ENCODE measurements at places on chromosomes 1 and 21.

DNA sequence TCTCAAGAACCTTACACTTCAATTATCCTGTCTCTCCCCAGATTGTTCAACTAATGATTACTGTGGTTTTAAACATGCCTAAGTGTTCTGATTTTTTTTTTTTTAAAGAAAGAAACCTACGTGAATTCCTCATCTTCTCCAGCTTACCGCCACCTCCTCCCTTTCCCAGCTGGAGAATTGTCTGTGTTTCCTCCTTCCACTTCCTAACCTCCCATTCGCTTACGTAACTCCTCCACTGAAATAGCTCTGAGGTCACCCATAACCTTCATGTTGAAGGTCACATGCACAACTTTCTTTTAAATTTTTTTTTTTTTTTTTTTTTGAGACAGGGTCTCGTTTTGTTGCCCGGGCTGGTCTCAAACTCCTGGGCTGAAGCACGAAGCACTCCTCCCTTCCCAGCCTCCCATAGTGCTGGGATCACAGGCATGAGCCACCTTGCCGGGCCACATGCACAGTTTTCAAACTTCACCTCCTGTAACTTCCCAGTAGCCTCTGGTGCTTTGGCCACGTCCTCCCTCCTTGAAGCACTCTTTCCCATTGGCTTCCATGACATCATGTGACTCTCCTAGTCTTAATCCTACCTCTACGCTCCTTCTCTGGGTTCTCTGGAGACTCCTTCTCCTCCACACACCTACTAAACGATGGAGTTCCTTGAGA lies 9.8 kb upstream of the CAPZB start:
- DNase-seq: no peak

DNA sequence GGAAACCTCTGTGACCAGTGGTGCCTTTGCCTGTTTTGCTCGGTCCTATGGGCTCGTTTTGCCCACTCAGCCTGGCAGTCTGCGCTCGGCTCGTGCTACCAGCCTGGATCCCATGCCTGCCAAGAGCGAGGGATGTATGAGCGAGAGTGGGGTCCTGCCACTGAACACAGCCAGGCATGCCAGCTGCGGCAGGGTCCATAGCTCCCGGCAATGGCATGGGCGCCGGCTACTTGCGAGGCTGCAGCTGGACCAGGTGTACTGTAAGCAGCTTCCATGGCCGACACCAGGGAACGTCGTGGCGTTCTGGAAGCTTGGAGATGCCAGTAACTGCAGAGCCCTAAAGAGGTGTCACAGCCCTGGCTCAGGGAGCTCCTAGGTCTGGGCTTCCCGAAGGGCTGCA lies 22.4 kb upstream of the TGFB2 start:
- no peak for DNase-seq

DNA sequence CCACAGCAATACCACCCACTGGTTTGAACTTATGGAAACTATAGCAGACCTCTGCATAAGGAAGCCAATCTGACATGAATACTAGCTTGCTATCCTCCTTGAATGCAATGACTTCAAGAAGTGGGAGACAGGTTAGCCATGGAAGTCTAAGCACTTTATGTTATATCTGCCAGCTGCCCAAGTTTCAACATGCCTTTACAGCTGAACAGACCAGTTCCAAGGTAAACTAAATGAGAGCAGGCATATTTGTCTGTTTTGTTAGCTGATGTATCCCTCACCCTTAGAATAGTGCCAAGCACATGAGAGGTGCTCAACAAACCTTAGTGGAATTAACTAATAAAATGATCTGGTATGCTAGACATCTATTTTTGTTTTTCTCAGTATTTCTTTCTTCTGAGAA lies 65.1 kb downstream of the ALG14 start:
- no peak for DNase-seq

GRCh38 chr1:3727042-3727824 lies 25.0 kb upstream of the CCDC27 start:
- peak; percentile 48 for DNase-seq

DNA sequence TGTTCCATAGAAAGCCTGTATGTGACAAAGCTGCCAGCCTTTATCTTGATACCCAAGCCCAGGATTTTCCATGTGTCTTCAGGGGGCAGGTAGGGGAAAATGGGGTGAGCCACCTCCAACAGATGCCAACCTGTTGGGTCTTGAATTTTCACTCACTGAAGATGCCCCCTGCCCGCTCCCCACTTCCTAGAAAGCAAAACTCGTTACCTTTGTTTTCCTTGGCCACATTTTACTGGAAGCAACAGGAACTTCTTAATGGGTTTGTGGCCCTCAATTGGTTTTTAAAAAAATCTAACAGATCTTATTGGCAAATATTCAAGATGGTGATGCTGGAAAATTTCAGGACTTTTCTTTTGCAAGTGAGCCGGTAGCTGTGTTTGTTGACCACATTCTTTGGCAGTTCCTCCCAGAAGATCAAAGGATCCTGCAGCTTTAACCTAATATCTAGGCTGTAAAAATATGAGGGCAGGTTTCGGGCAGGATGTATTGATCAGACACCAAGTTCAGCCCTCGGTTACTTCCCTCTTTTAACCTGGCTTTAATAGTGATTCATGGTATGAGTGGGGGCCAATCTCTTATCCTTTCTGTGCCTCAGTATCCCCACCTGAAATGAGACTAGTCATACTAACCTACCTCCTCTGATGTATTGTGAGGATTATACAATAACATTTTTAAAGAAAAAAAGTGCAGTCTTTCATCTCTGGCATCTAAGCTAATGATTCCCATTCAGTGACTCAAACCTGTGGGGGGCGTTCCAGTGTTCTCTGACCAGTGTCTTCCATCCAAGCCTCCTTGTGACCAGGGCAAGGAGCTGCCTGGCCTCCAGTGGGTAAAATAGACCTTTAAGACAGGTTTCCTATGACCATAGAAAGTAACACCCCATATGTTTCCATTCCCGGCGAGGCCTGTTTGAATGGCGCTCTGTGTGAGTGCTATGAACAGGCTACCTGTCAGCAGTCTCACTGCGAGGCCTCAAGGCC lies 21.3 kb upstream of the GNPAT start:
- DNase-seq: no peak

DNA sequence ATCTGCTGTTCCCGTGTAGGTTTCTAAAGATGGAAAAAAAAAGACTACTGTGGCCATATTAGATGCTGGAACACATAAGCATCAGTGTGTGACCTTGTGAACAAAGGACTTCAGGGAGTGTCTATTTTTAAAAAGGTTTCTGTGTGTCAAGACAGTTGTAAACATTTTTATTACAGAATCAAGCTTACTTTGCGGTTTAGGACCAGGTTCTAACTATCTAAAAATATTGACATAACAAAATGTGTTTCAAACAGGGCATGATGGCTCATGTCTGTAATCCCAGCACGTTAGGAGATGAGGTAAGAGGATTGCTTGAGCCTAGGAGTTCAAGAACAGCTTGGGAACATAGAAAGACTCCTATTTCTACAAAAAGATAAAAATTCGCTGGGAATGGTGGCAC lies 7.1 kb upstream of the DDI2 start:
- DNase-seq: no peak

GRCh38 chr1:113981962-113982931 lies 3.0 kb downstream of the OLFML3 start:
- no peak for DNase-seq

DNA sequence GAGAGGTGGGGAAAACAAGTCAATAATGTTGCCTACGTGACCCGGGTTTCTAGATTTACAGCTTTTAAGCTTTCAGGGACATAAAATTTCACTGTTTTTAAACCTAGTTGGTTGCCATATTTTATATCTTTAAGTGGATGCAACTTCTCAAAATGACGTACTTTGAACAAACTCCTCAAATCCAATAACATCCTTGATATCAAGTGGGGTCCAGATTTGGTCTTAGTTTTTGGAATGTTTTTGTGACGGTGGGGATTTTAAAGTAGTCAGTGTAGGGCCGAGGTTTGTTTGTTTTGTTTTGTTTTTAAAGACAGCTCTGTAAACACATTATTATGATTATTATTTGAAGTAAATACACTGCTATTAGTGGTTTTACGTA lies 453 bp downstream of the CDKN2C start:
- no peak for DNase-seq

Data from stimulated activated CD4-positive, alpha-beta T cell treated with anti-CD3 and anti-CD28 coated beads, Interleukin-15, amount 100 ng/mL, for 24 hours (primary cell).